KBM-7 (cell line): ENCODE measurements at places on chromosomes 5 and 9.

GRCh38 chr5:116544531-116545241 is 29.9 kb downstream of the SEMA6A start:
- no peak for DNase-seq

- no peak for DNase-seq
Measured at GRCh38 chr9:97064176-97064575, 25.2 kb upstream of the CTSV start.

DNA sequence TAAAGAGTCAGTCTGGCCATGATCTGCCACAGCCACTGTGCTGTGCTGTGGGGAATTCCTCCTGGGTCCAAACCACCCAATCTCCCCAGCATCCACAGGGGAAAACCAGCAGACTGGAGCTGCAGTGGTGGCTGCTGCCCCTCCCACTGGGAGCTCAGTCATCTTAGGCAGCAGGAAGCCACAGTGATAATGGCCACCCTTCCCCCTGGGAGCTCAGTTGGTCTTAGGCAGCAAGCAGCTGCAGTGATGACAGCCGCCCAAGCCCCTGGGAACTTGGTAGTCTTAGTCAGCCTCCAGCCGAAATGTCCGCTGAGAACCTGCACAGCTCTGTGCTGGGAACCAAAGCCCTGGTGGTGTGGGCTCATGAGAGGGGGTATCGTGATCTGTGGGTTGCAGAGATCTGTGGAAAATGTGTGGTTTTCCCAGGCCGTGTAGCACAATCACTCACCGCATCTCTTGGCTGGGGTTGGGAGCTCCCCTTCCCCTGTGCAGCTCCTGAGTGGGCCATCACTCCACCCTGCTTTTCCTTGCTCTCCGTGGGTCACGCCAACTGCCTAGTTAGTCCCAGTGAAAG is 38.4 kb upstream of the SMIM15 start:
- DNase-seq: no peak

GRCh38 chr5:534743-535671 is 10.8 kb upstream of the SLC9A3 start:
- DNase-seq: no peak

DNA sequence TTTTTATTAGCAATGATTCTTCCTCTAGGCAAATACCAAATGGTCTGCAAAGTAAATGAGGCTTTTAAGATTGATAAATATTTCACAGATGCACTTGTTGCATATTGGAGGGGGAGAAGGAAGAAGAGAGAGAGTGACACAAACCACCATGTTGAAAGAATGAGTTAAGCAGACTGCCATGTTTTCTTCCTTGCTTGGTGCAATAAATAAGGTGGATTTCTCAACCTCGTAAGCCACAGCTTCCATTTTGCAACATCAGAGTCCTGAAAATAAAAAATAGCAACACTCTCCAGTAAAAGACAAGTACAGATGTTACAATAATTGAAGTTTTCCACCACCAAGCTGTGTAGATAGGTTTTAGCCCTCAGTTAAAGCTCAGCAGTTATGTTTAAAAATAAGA is 202.9 kb downstream of the SGCD start:
- no peak for DNase-seq

DNA sequence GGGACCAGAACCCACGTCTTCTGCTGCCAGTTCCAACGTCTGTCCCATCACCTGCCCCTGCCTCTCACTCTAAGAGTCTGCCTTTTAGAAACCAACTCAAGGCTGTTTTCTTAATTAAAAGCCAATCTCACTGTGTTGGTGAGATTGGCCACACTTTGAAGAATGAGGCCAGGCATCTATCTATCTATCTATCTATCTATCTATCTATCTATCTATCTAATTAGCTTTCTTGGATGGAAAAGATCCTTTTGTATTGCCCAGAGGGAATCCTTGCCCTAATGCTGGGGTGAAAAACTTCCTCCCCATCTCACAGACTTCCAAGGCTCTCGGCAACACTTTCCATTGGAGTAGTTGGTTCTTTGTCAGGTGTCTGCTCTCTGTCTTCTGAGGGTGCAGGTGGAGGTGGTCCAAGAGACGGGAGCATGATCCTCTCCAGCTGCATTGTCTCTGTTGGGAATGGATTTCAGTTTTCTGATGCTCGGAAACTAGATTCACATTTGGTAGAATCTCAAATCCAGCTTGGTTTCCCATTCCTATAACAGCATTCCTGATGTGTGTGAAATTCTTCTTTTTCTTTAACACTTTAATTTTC is 57.9 kb downstream of the GALNT12 start:
- DNase-seq: no peak

DNA sequence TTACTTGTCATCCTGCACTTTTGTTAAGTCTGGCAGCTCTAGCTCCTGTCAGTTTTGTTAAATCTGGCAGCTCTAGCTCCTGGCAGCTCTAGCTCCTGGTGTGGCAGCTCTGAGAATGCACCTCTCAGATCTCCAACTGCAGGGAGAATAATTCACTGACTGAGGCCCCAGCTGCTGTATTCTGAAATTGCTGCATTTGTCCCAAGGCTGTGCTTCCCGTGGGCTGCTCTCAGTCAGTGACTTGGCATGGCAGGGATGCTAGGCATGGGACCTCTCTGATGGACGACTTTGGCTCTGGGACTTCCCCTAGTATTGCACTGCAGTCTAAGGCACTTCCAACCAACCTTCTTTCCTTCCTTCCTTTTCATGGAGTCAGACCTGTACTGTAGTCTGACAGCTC is 475.7 kb downstream of the CCDC171 start:
- DNase-seq: no peak

- no peak for DNase-seq
Measured at GRCh38 chr5:30802961-30803705, 390.4 kb upstream of the CDH6 start.

GRCh38 chr9:88379352-88379751 is 8.9 kb upstream of the SPIN1 start:
- DNase-seq: no peak

DNA sequence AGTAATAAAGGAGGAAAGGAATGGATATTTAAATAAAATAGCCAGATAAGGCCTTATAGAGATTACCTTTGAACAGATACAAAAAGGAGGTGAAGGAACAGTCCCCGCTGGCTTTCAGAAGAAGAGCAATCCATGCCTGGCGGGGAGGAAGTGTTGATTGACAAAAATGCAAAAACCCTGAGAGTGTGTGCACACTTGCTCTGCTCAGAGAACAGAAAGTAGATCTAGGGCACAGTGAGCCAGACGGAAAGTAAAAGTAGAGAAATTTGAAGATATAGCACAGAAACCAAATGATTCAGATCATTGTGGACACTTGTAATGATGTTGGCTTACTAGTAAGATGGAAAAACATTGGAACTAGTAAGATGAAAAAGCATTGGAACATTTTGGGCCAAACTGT is 720.6 kb downstream of the PTPRD start:
- DNase-seq: no peak

DNA sequence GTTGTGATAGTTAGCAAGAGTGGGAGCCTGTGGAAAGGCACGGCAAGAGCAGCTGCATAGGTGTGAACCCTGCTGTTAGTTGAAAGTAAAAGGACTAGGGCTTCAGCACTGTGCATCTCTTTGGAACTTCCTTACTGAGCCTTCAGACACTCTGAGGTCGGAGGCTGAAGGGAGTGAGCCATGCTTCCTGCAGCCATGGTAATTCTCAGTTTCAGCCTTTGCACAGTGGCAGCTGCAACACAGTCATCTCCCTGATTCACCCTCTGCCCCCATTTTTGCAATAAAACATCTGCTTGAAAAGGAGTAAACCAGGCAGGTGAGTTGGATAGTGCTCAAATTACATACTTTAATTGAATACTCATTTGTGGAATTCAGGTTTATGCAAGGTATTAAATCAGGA is 6.5 kb upstream of the TLE4 start:
- DNase-seq: no peak

- DNase-seq: no peak
Measured at GRCh38 chr9:114852050-114852594, 46.3 kb upstream of the TNFSF15 start.

DNA sequence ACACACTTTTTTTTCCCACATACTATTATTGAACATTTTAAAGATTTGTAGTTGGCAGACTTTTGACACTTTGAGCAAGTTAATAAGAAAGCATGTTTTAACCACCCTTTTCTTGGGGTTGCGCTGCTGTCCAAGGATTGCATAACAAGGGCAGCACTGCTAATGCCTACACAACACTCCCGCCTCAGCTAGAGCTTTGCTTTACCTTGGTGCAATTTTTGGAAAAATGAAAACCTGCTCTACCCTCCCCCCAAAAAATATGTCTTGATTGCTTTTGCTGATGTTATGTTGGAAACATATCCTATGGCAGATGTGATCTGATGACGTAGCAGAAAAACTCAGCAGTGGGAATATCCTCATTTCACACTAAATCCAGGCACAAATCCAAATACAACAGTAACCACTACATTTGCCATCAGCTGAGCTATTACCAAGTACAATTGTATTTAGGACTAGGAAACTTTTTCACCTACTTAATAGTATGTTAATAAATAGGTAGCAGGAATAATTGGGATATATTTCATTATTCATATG is 51.5 kb downstream of the UBE2R2 start:
- no peak for DNase-seq

GRCh38 chr5:134590992-134591659 is 41.5 kb downstream of the SAR1B start:
- DNase-seq: no peak

DNA sequence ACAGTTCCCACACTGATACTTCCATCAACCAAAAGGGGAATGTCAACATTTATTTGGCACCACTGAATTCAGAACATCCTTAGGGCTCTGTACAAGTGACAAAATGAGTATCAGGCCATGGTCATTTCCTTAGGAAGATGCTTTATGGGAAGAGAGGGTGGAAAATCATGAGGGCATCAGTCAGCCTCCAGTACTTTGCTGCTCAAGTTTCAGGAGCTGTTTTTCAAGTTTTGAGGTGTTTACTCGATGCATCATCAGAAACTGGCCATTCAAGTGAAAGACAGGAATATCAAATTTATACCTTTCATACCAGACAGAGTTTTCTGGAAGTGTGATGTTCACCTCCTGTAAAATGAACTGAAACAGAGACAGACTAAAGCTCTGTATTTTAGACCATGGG is 21.2 kb upstream of the MARCHF3 start:
- DNase-seq: no peak

DNA sequence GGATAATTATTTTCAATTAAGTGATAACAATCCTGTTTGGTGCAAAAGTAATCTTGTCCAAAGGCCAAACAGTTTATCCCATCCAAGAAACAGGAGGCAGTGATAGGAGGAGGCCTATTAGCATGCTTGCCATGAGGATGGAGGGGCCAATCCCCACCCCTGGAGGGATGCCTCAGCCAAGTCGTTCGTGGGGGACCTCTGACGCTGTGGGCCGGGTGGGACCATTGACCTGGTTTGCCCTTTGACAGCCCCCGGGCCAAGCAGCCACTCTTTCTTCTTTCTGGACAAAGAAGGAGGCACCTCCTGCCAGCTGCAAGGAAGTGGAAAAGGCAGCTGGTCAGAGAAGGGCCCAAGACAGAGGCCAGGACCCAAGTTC is 39.5 kb upstream of the GRHPR start:
- no peak for DNase-seq

- no peak for DNase-seq
Measured at GRCh38 chr9:113857875-113858274, 18.2 kb upstream of the ZNF618 start.

- DNase-seq: no peak
Measured at GRCh38 chr5:2904956-2905355, 153.5 kb upstream of the IRX2 start.

DNA sequence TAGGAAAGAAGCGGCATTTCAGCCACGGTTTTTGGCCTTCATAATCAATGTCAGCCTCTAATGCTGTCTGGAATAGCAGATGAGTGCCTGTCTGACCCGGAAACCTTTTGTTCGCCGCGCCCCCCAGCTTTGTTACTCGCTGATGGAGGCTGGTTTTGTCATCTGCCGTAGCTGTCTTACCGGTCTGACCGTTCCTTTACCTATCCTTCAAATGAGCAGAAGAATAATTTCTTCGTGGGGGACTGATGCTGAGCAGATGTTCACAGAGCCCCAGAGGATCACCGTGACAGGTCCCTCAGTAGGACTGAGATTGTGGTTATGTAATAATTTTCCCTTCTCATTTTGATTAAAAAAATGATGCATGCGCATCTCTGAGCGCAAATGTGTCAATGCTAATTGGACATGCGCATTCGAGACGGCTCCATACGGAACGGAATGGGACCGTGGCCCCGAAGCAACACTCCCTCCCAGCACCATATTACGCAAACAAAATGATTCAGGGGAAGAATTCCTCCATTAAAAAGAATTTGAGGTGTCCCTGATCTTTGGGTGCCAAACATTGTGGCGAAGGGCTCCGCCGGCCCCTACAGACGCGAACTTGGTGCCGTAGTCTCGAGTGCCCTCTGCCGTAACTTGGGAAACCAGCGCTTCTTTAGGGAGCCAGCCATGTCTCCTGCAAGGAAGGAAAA is 27.6 kb downstream of the TLX3 start:
- peak; percentile 49 for DNase-seq

DNA sequence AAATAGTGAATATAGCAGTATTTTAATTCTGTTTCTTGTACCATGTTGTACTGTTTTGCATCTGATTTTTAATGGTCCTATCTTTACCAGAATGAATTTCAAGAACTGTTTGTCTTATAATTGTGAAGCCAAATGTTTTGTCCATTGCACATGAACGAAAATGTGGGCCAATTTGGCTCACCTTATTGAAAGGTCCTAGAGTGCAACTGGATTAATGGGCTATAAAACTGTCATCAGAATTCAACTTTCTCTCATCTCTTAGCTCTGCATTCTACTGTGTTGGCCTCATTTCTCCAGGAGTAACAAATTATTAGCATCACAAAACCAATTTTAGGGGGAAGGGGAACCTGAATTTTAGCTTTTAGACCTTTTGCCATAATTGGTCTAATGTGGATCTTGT is 179.4 kb upstream of the NUDT12 start:
- DNase-seq: no peak

DNA sequence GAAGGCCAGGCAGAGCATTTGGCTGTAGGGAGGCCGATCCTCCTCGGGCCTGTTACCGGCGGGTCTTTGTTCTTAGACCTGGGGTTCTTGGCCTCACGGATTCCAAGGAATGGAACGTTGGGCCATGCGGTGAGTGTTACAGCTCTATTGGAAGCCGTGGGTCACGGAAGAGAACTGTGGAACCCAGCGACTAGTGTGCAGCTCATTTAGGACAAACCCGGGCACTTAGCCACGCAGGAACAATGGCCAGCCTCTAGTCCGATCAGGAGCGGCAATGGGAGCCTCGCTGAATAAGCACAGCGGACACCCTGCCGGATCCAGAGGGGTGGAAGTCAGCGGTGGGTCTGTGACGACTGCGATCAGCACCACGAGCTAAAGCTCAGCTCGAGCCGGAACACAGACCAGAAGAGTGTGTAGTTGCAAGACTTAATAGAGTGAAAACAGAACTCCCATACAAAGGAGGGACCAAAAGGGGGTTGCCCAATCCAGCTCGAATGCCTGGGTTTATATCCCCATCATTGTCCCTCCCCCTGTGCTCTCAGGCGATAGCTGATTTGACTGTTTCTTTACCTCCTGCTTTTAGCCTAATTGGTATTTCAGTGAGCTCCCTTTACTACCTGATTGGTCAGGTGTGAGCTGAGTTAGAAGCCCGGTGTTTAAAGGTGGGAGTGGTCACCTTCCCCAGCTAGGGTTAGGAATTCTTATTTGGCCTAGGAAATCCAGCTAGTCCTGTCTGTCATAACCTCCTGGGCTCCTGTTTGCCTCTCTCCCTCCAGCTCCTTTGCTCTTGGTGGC is 53.7 kb upstream of the RPL26L1 start:
- DNase-seq: no peak

- no peak for DNase-seq
Measured at GRCh38 chr5:67414712-67415111, 218.1 kb upstream of the CD180 start.
